ENCODE measurements at places on chromosomes 3 and 15.

GRCh38 chr3:187694801-187695200 is 7.6 kb downstream of the RTP2 start:
- no peak for ATAC-seq

DNA sequence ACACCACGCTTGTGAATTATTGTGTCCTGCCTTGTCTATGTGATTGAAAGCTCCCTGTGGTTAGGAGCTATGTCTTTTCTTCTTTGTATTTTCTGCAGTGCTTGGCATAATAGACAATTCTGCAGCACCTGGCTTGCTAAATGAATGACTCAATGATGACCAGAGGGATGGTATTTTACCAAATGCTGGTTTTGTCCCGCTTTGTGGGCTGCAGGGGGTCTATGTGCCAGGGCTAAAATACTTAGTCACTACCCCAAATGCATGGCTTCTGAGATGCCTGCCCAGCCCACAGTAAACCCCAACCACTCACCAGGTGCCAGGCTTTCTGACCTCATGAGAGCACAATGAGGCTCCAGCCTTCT is 50.9 kb downstream of the BOC start:
- no peak for ATAC-seq

- no peak for ATAC-seq
Observed at GRCh38 chr15:83205725-83206324, 1.8 kb downstream of the HDGFL3 start.

GRCh38 chr3:280681-281080 is 84.1 kb downstream of the CHL1 start:
- no peak for ATAC-seq

- no peak for ATAC-seq
Observed at GRCh38 chr3:189962466-189962865, 158.2 kb downstream of the P3H2 start.

DNA sequence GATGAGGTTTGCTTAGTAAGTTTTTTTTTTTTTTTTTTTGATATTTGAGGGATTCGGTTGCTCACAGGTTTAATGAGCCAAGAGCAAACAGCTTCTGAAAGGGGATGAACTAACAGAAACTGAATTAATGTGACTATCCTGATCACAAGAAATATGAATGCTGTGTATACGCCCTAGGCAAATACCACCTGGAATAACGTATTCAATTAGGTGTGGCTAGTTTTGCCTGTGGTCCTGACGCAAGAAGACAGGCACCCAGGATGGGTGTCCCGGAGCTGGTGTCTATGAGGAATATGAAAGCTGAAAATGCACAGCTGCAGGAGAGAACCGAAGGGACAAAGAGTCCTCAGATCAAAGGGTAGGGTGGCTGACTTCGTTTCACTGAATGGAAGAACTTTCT is 14.6 kb downstream of the LSG1 start:
- ATAC-seq: no peak
